Immature natural killer cell (primary cell): ENCODE measurements at places on chromosomes 1 and 21. TPM values are rescaled to one million over a fixed set of nuclear protein-coding genes. Genes with fewer than 3 reads are reported as not detected.

The APOBEC4 gene
- polyA plus RNA-seq: not detected

GRCh38 chr1:205914155-205914507 lies 29.1 kb downstream of the SLC26A9 start:
- no peak for DNase-seq

The PROX1 gene
- not detected for polyA plus RNA-seq

GRCh38 chr1:233379869-233380438 lies 52.4 kb downstream of the MAP3K21 start:
- DNase-seq: no peak

GRCh38 chr1:204084247-204084772 lies 11.4 kb downstream of the SOX13 start:
- DNase-seq: no peak

DNA sequence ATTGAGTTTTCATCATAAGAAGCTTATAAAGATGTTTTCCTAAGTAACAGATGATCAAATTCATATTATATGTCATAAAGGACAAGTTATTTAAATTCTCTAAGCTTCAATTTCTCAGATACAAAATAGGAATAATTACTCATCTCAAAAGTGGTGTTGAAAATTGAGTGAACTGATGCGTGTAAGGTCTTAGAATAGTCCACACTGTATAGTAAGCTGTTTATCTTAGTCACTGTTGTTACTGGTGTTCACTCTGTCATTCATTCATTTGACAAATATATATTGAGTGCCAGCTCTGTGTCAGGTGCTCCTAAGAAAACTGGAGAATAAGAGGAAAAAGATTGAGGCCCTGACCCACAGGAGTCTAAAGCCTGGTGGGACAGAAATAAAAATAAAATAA lies 186.3 kb upstream of the BRINP3 start:
- no peak for DNase-seq

The LCE1D gene
- polyA plus RNA-seq: not detected

DNA sequence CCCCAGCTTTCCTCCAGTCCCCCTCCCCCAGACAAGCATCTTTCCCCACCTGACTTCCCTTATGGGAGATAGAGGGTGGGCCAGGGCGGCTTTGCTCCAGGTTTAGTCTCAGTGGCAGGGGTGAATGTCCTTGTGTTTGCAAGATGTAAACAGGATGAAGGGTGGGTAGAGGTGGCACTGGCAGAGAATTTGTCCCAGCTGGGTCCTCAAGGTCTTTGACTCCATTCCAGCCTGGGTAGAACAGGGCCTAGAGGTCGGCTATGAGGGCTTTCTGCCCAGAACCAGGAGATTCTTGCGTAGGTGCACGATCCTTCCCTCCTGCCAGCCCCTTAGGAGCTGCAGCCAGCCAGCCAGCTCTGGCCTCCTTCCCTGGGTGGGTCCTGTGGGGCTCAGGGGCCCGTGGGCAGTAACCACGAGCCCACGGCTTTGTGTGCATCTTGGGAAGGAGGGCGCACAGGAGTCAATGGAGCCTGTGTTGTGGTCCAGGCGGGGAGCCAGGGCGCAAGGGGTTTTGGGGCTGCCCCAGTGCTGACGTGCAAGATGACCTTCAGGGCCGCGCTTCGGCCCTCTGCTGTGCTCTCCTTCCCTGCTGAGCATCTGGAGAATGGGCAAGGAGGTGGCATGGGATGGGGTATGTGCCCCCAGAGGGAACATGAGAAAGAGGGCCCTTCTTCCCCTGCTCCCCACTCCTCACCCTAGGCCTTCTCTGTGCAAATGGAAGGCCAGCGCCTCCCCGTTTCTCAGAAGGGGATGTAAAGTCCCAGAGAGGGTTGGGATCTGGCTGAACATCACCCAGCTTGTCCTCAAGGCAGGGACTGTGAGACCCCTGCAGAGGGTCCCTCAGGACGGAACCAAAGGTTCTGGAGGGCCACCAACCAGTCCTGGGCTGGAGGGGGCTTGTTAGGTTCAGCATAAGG lies 15.7 kb downstream of the POU3F1 start:
- no peak for DNase-seq

The BTBD19 gene
- polyA plus RNA-seq: not detected

DNA sequence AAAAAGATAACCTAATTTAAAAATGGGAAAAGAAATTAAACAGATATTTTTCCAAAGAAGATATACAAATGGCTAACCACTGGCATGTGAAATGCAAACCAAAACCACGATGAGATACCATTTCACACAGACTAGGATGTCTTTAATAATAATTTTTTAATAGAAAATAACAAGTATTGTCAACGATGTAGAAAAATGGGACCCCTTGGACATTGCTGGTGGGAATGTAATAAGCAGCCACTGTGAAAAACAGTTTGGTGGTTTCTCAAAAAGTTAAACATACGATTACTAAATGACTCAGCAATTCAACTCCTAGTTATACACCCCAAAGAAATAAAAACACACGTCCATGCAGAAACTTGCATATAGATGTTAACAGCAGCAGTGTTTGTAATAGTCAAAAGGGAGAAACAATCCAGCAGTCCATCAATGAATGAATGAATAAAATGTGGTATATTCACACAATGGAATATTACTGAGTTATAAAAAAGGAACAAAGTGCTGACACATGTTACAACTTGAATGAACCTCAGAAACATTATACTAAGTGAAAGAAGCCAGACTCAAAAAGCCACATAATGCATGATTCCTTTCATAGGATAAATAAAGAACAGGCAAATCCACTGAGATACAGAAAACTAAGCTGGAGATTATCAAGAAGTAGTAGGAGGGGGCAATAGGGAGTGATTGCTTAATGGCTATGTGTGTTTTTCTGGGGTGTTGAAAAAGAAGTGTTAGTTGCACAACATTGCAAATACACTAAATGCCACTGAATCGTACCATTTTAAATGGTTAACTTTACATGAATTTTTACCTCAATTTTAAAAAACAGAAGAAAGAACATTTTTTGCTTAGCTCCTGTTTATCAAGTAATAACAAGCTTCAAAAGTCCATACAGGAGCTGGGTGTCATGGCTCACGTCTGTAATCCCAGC lies 4.1 kb downstream of the PPT1 start:
- no peak for DNase-seq

The GFI1 gene
- 47.4 TPM for polyA plus RNA-seq

GRCh38 chr1:206666954-206667665 lies 17.6 kb upstream of the MAPKAPK2 start:
- DNase-seq: no peak

GRCh38 chr1:53285969-53286760 lies 41.7 kb downstream of the LRP8 start:
- peak; percentile 28 for DNase-seq
